ENCODE measurements at places on chromosomes 6 and 20.

- no peak for DNase-seq
- no peaks in the 10 kb centered on the region for H3K27me3 ChIP-seq
- H3K36me3 ChIP-seq, result peaks cover 21% of the 10 kb centered on the region
- no peak overlapping the region for H3K27ac ChIP-seq
- no peak overlapping the region for H3K4me3 ChIP-seq
These were observed 7.4 kb downstream of the PSMG4 start for GRCh38 chr6:3266170-3266569.

- H3K27ac ChIP-seq, result no peak overlapping the region
- no peaks in the 10 kb centered on the region for H3K36me3 ChIP-seq
- H3K27me3 ChIP-seq, result peaks cover 4% of the 10 kb centered on the region
These were observed 79.0 kb upstream of the RGS17 start for GRCh38 chr6:153210083-153210482.

DNA sequence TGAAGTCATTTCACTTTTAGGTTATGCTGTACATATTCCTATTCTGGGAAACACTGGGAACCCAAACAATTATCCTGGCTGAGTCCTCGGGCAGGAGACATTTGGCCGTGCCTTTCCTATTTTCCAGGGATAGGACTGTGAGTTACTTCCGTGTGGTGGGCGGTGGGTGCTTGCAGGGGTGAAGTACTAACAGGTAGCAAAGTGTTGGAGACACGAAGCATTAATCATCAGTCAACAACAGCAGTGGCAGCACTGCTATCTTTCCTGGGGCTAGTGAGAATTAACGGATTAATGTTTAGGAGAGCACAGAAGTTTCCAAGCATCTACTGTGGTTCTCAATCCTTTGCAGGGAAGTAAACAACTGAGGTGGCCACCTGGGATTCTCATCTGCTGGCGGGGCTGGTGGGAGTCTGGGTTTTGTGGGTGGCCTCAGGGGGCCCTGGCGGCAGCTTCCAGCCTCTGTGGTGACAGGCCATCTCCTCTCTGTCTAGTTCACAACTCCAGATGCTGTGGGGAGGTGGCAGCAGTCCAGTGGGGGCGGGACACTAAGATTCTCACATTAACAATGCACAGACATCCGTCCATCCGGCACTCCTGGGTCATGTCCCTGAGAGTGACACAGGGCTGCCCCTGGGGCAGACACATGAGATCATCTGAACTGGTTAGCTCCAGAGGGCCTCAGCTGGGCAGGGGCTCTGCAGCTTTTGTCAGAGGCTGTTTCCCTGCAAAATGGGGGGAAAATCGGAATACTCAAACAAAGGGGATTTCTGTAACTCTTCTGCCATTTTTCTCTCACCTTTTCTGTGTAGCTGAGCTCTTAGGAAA is 90.9 kb downstream of the GJA10 start:
- no peaks in the 10 kb centered on the region for H3K36me3 ChIP-seq
- DNase-seq, result no peak
- peak overlapping the region; percentile 83 for H3K27ac ChIP-seq
- peaks cover 46% of the 10 kb centered on the region for H3K4me1 ChIP-seq

- no peak overlapping the region for H3K4me3 ChIP-seq
- peaks cover 37% of the 10 kb centered on the region for H3K27me3 ChIP-seq
- DNase-seq, result no peak
- H3K4me1 ChIP-seq, result no peaks in the 10 kb centered on the region
These were observed 115.2 kb upstream of the NXT1 start for GRCh38 chr20:23235173-23236027.

DNA sequence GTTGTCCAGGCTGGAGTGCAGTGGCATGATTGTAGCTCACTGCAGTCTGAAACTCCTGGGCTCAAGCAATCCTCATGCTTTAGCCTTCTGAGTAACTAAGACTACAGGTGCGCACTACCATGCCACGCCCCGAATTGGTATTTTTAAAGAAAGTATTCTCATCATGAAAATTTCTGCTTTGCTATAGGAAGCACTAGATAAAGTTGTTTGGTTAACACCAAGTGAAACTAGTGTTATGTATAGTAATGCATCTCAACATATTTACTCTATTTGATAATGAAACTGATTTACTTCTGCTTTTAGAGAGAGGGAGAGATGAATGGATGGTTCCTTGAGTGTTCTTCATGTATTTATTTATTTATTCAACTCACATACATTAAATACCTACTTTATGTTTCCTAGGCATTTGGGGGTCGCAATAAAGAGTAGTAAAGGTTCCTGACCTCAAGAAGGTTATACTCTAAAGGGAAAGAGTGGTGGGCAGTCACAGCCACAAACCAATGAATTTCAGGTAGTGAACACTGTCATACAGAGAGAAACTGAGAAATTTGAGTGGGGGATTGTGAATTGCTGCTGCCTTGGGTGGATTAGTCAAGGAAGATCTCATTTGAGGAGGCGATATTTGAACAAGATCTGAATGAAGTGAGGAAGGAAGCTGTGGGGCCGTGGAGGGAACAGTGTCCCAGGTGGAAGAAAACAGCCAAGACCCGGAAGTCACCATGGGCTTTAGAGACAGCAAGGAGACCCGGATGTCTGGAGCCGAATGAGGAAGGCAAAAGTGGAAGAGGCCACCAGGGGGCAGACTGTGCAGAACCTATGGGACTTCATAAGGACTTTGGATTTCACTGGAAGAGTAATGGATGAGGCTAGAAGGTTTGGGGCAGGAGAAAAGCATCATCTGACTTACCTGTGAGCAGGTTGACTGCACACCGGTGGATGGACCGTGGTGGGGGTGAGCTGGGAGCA is 185.6 kb downstream of the TSHZ2 start:
- peaks cover 10% of the 10 kb centered on the region for H3K36me3 ChIP-seq
- DNase-seq, result no peak
- no peak overlapping the region for H3K27ac ChIP-seq
- peaks cover 15% of the 10 kb centered on the region for H3K4me1 ChIP-seq
- H3K27me3 ChIP-seq, result no peaks in the 10 kb centered on the region

- H3K4me3 ChIP-seq, result no peak overlapping the region
- no peaks in the 10 kb centered on the region for H3K36me3 ChIP-seq
- H3K4me1 ChIP-seq, result peaks cover 2% of the 10 kb centered on the region
- peaks cover 34% of the 10 kb centered on the region for H3K27me3 ChIP-seq
These were observed 177.3 kb downstream of the LRFN2 start for GRCh38 chr6:40409716-40410397.

Measured in mesothelial cell of epicardium (in vitro differentiated cells).